ENCODE measurements at places on chromosomes 4 and X. TPM values are rescaled to one million over a fixed set of nuclear protein-coding genes. Genes with fewer than 3 reads are reported as not detected.
A peak's percentile ranks its signal among the peaks of the same experiment; 100 is the strongest.

The CCKAR gene
- total RNA-seq: not detected

The SLITRK4 gene
- total RNA-seq: not detected

DNA sequence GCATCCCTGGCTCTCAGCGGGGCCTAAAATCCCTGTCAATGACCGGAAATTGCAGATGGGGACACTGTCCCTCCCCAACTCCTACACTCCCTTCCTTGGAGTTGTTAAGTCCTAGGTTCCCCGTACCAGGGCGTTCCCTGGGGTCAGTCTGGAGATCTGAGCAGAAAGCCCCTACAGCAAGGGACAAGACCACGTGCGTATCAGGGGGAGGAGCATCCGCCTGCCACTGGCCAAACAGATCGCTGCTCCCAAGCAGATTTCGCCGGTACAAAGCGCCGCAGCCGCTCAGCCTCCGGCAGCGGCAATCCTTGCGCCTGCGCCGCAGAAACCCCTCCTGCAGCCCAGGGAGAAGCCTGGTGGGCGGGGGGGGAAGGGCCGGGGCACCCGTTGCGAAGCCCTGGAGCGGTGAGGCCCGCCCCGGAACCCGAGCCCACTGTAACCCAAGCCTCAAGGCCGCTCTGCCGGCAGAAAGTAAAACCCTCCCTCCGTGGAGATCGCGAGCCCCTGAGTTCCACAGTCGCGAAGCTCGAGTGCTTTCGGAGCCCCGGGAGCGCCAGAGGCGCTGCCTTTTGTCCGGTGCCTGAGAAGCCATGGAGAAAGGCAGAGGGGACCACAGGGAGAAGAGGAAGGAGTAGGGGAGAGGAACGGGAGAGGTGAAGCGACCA lies 2.7 kb downstream of the CRMP1 start:
- no peak overlapping the region for H3K4me3 ChIP-seq
- DNase-seq: no peak
- H3K4me1 ChIP-seq: peaks cover 8% of the 10 kb centered on the region

The ITM2A gene
- total RNA-seq: 135 TPM

The SCFD2 gene
- total RNA-seq: 23.9 TPM

- H3K36me3 ChIP-seq: no peaks in the 10 kb centered on the region
- DNase-seq: no peak
- no peak overlapping the region for H3K27ac ChIP-seq
- no peaks in the 10 kb centered on the region for H3K4me1 ChIP-seq
- H3K4me3 ChIP-seq: no peak overlapping the region
- no peaks in the 10 kb centered on the region for H3K27me3 ChIP-seq
These were observed 55.7 kb downstream of the AR start for GRCh38 chrX:67599532-67599931.

GRCh38 chr4:13539047-13539618 lies 5.2 kb downstream of the NKX3-2 start:
- no peak overlapping the region for H3K27ac ChIP-seq
- no peak for DNase-seq
- peaks cover 44% of the 10 kb centered on the region for H3K27me3 ChIP-seq
- no peak overlapping the region for H3K4me3 ChIP-seq
- H3K4me1 ChIP-seq: peaks cover 41% of the 10 kb centered on the region

The STK32B gene
- not detected for total RNA-seq

The CCDC160 gene
- total RNA-seq: not detected

DNA sequence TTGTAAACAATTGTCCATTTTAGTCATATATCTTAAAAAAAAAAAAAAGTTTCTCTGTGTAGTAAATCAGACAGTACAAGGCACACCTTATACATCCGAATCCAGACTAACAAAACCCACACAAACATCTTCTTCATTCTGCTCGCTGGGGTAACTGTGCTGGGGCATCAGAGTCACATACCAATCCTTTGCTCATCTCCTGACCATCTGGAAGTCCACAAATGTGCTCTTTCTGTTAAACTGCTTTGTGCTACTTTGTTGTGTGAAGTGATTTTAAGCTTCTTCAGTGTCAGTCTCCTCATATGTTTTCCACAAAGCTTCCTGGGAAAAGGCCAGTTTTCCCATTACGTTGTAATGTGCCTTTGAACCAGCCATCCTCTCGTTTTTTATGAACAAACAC lies 86.2 kb upstream of the CBR4 start:
- no peak overlapping the region for H3K27ac ChIP-seq
- DNase-seq: no peak
- H3K36me3 ChIP-seq: no peaks in the 10 kb centered on the region
- H3K4me1 ChIP-seq: no peaks in the 10 kb centered on the region
- H3K4me3 ChIP-seq: no peak overlapping the region
- peaks cover 2% of the 10 kb centered on the region for H3K27me3 ChIP-seq

DNA sequence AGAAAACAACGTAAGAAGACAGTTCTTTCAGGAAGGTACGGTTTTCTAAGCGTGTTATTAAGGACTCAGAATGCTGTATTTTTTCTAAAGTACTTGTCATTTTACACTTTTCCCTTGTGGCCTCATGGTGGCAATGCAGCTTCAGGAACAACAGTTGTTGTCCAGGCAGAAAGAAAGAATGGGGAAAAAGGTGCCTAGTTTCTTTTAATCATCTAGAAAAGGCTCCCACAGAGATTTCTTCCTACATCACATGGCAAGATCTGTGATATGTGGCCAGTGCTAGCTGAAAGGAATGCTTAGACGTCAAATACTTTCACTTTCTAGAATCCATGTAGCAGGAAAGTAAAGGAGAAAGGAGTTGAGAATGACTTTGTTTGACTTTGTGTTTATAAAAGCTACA lies 49.0 kb upstream of the TRAM1L1 start:
- no peak overlapping the region for H3K4me3 ChIP-seq
- H3K27me3 ChIP-seq: no peaks in the 10 kb centered on the region
- H3K36me3 ChIP-seq: no peaks in the 10 kb centered on the region
- H3K4me1 ChIP-seq: no peaks in the 10 kb centered on the region

The FGF13 gene
- not detected for total RNA-seq

DNA sequence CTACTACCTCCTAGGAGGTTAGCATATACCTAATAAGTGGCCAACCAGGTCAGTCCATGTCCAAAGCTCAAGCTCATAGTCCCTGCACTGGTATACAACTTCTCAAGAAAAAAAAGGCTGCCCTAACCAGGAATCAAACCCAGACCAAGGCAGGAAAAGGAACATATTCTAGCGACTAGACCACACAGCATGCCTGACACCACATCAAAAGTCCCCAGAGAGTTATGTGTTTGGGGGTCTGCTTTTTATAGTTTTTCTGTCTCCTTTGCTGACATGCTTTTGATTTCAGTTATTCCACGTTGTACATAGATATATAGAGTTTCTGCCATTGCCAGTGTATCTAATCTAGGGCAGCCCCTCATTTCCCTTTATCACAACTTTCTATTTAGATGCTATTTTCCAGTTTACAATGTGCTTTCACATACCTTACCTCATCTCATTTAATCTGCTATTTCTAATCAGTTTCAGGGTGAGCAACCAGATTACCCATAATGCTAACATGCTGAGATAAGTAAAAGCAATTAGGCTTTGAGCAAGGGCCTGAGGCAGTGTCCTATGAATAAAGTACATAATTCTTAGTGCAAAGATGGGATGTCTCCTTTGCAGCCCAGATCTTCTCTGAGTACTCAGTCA lies 17.8 kb downstream of the ARHGEF6 start:
- no peaks in the 10 kb centered on the region for H3K27me3 ChIP-seq
- H3K36me3 ChIP-seq: peaks cover 6% of the 10 kb centered on the region
- peak overlapping the region; percentile 24 for H3K4me3 ChIP-seq
- no peak for DNase-seq
- H3K27ac ChIP-seq: no peak overlapping the region
- H3K4me1 ChIP-seq: peaks cover 40% of the 10 kb centered on the region

DNA sequence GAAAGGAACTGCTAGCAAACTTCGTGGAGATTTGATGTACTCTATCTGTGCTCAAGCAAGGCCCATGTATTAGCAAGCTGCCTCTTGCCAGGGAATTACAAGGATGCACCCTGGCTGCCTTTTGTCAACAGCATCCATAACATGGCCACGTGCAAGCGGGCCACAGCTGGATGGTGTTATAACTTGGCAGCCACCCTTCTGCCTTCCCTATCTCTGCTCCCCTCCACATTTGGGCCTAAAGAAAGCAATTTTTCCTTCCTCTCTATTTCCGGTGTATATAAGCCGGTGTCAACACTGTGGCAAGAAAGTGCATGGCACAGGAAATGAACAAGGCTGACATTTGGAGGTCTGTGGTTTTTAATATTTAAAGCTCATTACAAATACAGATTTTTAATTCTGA lies 94.8 kb downstream of the CLNK start:
- H3K4me3 ChIP-seq: no peak overlapping the region
- H3K36me3 ChIP-seq: no peaks in the 10 kb centered on the region
- DNase-seq: no peak
- H3K27me3 ChIP-seq: no peaks in the 10 kb centered on the region

- H3K4me3 ChIP-seq: no peak overlapping the region
- H3K4me1 ChIP-seq: no peaks in the 10 kb centered on the region
- H3K27me3 ChIP-seq: no peaks in the 10 kb centered on the region
- H3K36me3 ChIP-seq: no peaks in the 10 kb centered on the region
These were observed 30.5 kb downstream of the TLR8 start for GRCh38 chrX:12936947-12937346.

DNA sequence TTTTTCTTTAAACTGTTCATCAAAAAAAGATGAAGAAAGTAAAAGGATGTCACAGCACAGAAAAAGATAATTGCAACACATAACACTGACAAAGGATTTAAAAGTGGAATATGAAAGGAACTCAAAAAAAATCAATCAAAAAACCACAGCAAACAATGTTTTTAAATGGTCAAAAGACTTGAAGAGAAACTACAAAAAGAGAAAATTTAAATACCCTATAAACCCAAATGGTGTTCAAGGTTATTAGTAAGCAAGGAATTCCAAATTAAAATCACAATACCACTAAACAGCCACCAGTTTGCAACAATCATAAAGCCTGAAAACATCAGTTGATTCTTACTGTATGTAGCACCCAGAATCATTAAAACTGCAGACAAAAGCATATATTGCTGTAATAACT lies 36.5 kb upstream of the PCDH10 start:
- H3K4me1 ChIP-seq: no peaks in the 10 kb centered on the region
- no peak for DNase-seq
- no peaks in the 10 kb centered on the region for H3K36me3 ChIP-seq
- H3K27ac ChIP-seq: no peak overlapping the region
- no peaks in the 10 kb centered on the region for H3K27me3 ChIP-seq
- H3K4me3 ChIP-seq: no peak overlapping the region

- peaks cover 6% of the 10 kb centered on the region for H3K4me1 ChIP-seq
- no peak overlapping the region for H3K27ac ChIP-seq
- DNase-seq: no peak
- H3K36me3 ChIP-seq: no peaks in the 10 kb centered on the region
- H3K27me3 ChIP-seq: no peaks in the 10 kb centered on the region
These were observed 8.7 kb downstream of the SMIM10 start for GRCh38 chrX:134999469-134999868.

DNA sequence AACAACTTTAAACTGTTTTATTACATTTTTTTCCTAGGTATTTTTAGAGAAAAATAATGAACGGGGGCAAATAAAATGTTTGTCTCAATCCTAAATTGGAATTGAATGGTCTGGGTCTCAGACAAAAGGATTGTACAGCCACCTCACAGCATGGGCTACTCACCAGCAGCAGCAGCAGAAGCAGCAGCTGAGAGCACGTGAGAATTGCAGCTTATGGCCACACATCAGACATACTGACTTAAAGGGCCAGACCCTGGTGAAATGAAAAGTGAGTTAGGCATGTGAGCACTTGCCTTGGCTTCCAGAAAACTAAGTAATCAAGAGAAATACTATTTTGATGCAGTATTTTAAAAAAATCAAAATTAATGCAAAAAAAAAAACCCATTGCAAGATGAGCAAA lies 56.6 kb downstream of the AASDH start:
- H3K27ac ChIP-seq: no peak overlapping the region
- H3K4me1 ChIP-seq: no peaks in the 10 kb centered on the region
- no peak overlapping the region for H3K4me3 ChIP-seq
- no peaks in the 10 kb centered on the region for H3K27me3 ChIP-seq
- no peaks in the 10 kb centered on the region for H3K36me3 ChIP-seq

- no peaks in the 10 kb centered on the region for H3K36me3 ChIP-seq
- H3K4me1 ChIP-seq: no peaks in the 10 kb centered on the region
- no peak overlapping the region for H3K27ac ChIP-seq
- DNase-seq: no peak
- no peaks in the 10 kb centered on the region for H3K27me3 ChIP-seq
These were observed 180.4 kb downstream of the MAML3 start for GRCh38 chr4:139973616-139974015.

DNA sequence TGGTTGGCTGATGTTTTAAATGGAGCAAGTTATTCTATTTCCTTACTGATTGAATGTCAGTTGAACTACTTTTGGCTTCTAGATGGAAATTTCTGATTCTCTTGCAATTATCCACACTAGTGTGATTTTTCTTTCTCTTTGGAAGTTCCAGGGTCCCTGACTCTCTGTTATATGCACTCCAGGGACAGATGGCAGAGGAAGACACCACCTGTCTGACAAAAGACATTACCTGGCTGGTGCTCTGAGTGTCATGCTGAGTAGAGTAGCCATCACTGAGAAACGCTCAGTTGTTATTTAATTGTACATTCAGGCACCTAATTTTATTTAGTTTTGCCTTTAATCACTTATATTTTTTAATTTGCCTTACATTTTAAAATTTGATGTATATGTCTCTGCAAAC lies 105.4 kb upstream of the TLL1 start:
- H3K4me3 ChIP-seq: no peak overlapping the region
- H3K27ac ChIP-seq: no peak overlapping the region
- no peaks in the 10 kb centered on the region for H3K4me1 ChIP-seq

- no peaks in the 10 kb centered on the region for H3K4me1 ChIP-seq
- H3K36me3 ChIP-seq: no peaks in the 10 kb centered on the region
- no peak overlapping the region for H3K27ac ChIP-seq
- DNase-seq: no peak
- no peak overlapping the region for H3K4me3 ChIP-seq
These were observed 33.2 kb upstream of the LDB2 start for GRCh38 chr4:16931339-16932305.

DNA sequence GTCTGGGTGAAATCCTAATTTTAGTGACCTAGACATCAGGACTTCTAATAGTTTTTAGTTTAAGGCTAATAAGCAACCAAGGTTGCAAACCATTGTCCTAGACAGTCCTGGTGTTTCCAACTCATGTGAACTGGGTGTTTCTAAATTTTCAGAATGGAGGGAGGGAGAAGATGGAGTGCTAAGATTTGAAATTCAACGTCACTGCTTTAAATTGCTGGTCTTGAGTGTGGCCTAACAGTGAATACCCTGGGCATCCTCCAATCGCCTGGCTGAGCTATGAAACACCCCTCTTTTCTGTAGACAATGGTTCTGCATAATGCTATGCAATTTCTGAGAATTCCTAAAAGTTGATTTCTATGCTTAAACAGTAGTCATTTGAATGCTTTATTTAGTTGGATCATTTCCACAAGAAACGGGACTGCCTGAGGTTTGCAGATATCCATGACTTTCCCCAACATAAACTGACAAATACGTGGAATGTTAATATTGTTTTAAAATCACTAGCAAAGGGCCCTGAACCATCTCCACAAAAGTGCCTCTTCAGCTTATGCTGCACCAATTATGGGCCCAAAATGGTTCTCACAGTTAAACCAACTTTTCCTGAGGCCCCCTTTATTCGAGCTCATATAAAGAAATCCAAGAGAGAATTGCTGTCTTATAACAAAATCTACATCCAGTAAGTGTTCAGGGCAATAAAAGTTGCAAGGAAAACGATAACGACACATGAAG lies 1.1 kb downstream of the FBXL5 start:
- peaks cover 59% of the 10 kb centered on the region for H3K4me1 ChIP-seq
- H3K36me3 ChIP-seq: no peaks in the 10 kb centered on the region
- DNase-seq: no peak
- peak overlapping the region; percentile 94 for H3K4me3 ChIP-seq

GRCh38 chrX:94515009-94515408 lies 841.0 kb downstream of the FAM133A start:
- no peak overlapping the region for H3K4me3 ChIP-seq
- DNase-seq: no peak
- no peaks in the 10 kb centered on the region for H3K36me3 ChIP-seq
- no peak overlapping the region for H3K27ac ChIP-seq
- H3K4me1 ChIP-seq: no peaks in the 10 kb centered on the region
- H3K27me3 ChIP-seq: no peaks in the 10 kb centered on the region
